ENCODE measurements at places on chromosomes 6 and 20. TPM values are rescaled to one million over a fixed set of nuclear protein-coding genes. Genes with fewer than 3 reads are reported as not detected.

The LY6G6C gene
- not detected for total RNA-seq

The ENPP4 gene
- total RNA-seq, result 10.0 TPM

The JPH2 gene
- 2.2 TPM for total RNA-seq

The RSPH4A gene
- total RNA-seq, result 0.59 TPM

The SNX14 gene
- total RNA-seq, result 146 TPM

The CCDC170 gene
- total RNA-seq, result 1.8 TPM

The LRRC73 gene
- 0.59 TPM for total RNA-seq

The PSORS1C1 gene
- total RNA-seq, result 2.2 TPM

The OR2B2 gene
- not detected for total RNA-seq

The C20orf144 gene
- under 0.01 TPM for total RNA-seq

The TSPO2 gene
- total RNA-seq, result not detected

The RBM24 gene
- total RNA-seq, result 1.4 TPM

The DEFB128 gene
- total RNA-seq, result not detected

The GNAS-AS1 gene
- total RNA-seq, result 1.5 TPM

The SLC22A23 gene
- 16.2 TPM for total RNA-seq

The ADIG gene
- total RNA-seq, result not detected

All from osteoblast (primary cell).